ENCODE measurements at places on chromosomes 3 and 15.

GRCh38 chr15:77221708-77222107 lies 150.8 kb upstream of the TSPAN3 start:
- DNase-seq, result no peak

DNA sequence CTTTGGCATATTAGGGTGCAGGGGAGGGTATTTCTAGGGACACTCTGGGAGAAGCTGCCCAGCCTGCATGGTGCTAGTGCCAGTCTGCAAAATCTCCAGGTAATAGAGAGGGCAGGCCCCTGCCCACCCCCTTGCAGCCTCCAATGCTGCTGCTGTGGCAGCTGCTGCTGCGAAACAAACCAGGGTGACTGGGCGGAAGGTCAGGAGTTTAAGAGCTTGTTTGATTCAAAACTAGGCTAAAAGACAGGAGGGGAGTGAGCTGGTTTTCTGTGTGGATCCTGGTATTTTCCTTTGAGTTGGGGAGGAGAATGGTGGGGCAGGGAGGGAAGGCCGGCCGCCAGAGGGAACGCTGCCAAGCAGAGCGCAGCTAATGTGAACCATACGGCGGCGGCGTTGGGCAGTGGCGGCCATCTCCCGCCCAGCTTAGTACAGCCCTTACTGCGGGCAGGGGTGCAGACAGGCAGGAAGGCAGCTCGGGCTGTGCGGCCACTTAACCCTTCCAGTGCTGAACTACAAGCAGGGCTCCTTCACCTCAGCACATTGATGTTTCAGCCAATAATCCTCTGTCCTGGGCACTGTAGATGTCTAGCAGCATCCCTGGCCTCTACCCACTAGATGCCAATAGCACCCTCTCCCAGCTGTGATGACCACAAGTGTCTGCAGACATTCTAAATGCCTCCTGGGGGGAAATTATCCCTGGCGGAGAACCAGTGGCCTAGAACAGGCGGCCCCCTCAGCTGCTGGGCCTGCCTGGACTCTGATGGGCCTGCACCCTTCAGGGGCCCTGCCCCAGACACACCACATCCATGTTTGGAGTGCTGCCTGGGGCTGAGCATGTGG lies 125.7 kb downstream of the EEFSEC start:
- DNase-seq, result no peak

- DNase-seq, result no peak
Measured at GRCh38 chr3:109863701-109864100, 526.4 kb upstream of the DPPA4 start.

DNA sequence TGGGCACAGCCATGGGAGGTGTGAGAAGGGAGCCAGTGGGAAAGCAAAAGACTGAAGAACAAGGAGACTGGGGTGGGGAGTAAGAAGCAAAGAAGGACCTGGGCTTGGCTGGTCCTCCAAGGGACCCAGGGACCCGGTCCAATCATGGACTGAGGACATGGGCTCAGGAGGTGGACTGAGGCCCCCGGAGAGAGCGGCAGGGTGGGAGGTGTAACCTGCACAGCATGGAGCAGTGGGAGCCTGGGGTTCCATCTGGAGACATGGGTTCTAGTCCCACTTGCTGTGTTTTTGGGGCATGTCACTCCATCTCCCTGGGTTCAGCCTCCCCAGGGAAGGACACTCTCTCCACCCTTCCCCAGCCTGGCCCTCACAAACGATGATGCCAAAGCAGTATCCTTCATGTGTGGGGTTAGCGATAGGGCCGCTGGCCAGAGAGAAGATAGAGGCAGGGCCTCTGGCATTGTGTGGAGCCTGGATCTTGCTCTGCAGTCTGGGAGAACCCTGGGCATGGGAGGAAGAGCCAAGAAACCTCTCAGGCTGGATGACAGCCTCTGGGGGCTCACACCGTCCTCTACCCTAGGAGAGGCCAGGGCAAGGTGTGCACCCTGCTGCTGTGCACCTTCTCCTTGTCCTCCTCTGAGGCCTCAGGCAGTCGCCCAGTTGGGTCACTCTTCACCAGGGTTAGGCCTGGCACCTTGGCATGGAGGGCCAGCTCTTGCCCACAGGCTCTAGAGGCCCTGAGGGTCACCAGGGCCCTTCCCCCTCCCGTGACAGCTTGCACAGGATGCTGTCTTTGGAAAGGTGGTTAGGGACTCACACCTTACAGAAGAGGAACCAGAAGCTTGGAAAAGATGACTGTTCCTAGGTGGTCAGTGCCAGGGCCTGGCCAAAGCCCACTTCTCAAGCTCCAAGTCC lies 26.0 kb downstream of the FBXW12 start:
- no peak for DNase-seq

- DNase-seq, result no peak
Measured at GRCh38 chr3:128351546-128351945, 115.1 kb downstream of the DNAJB8 start.

GRCh38 chr3:150097588-150097890 lies 126.8 kb upstream of the PFN2 start:
- DNase-seq, result no peak

All from MM.1S (cell line).